ENCODE measurements at places on chromosomes 5 and 9.
A peak's percentile ranks its signal among the peaks of the same experiment; 100 is the strongest.

DNA sequence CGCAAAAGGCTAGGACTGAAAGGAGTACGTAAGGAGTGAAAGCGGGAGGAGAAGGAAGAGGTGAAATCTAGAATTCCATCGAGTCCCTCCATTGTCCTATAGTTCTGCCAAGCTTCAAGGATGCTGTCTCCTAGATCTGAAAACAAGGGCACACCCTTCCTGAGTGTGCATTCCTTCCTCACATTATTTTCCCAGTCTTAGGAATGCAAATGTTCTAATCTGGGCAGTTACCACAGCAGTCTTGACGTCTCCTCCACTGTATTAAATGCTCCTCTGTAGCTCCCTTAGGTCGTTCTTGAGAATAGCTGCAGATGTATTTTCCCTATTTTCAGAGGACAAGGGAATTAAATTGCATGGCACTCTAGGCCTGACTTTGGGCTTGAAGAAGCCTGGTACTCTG, 127.6 kb downstream of the SLIT3 start:
- DNase-seq: no peak

DNA sequence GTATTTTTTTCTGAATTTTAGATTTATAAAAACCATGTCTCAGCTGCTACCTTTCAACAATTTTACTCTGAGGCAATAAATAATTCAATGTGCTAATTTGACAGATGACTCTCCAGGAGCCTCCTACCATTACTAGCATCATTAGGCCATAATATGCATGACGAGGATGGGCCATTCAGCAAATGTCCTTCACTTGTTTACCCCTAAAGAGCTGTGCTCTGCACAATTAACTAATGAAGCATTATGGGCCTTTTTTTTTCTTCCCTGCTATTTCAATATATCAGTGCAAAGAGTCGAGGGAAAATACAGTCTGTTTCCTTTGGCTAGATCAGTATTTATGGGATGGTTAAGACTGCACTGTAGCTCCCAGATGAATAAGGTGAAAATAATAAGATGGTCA, 627.2 kb downstream of the ISL1 start:
- no peak for DNase-seq

DNA sequence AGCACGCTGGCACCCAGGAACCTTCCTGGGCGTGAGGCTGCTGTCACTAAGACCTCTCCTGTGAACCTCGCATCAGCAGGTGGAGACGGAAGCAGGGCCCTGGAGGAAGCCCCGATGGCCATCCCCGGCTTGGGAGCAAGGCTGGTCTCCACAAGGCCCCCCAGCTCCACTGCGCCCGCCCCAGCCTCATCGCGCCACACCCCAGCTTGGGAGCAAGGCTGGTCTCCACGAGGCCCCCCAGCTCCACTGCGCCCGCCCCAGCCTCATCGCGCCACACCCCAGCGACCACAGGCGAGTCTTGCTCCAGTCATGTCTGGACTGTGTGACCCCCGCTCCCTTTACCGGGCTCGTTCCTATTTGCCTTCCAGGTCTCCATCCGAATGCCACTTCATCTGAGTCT, 11.0 kb downstream of the QSOX2 start:
- DNase-seq: no peak

DNA sequence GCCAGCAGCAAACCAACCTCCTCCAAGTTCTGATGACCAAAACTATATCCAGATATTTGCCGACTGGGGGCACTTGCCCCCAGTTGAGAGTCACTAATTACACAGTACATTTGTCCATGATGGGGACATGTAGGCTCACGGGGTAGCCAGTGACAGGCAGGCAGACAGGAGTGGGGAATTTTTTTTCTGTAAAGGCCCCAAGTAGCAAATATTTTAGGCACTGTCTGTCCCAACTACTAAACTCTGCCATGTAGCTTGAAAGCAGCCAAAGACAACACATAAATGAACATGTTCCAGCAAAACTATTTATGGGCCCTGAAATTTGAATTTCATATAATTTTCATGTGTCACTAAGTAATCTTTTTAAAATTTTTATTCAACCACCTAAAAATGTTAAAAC, 80.7 kb downstream of the GRIA1 start:
- DNase-seq: no peak

- DNase-seq: no peak
Observed at GRCh38 chr5:124909734-124910133, 163.3 kb upstream of the ZNF608 start.

GRCh38 chr9:125343518-125344275, 82.1 kb downstream of the GAPVD1 start:
- no peak for DNase-seq

DNA sequence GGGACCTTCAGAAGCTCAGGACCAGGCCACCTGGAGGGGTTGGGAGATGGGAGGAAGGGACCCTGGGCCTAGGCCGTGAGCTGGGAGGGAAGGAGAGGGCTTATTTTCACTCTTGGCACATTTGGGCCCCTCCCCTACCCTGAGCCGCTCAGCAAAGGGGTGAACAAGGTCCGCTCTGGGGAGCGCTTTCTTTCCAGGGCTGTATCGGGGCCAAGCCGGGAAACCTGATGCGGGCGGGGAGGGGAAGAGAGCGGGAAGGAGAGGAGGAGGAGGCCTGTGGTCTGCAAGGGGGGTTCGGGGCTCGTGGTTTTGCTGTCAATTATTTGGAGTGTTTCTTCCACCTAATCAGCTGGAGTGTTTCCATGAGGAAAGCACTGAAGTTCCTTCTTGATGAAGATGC, 62.7 kb upstream of the RXRA start:
- no peak for DNase-seq

GRCh38 chr5:102856389-102856777, 101.3 kb downstream of the PAM start:
- DNase-seq: no peak

DNA sequence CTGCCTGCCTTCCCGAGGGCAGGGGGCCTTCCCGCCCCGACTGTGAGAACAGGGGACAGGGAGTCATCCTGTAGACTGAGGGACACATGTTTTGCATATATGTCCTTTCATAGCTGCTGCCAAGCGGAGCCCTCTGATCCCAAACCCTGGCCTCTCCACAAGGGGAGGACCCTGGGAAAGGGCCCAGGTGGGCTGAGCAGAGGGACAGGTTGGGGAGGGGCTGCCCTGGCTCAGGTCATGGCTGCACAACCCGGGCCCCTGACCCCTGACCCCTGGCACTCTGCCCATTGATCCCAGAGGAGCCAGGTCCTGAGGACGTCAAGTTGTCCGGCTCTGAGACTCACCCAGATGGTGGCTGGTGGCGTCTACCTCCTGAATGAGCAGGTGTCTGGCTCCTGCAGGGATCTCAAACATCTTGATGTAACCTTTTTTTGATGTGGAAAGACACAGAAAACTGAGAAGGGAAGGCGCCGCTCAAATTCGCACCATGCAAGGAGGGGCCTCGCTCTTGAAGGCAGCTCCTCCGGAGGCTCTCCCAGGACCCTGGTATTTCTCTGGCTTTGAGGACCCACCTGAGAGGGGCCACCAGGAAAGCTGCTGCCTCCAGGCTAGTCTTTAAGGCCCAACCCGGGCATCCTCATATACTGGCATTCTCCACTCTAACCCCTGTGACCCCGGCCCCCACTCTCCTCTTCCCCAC, 71.9 kb downstream of the ZNF354C start:
- no peak for DNase-seq

DNA sequence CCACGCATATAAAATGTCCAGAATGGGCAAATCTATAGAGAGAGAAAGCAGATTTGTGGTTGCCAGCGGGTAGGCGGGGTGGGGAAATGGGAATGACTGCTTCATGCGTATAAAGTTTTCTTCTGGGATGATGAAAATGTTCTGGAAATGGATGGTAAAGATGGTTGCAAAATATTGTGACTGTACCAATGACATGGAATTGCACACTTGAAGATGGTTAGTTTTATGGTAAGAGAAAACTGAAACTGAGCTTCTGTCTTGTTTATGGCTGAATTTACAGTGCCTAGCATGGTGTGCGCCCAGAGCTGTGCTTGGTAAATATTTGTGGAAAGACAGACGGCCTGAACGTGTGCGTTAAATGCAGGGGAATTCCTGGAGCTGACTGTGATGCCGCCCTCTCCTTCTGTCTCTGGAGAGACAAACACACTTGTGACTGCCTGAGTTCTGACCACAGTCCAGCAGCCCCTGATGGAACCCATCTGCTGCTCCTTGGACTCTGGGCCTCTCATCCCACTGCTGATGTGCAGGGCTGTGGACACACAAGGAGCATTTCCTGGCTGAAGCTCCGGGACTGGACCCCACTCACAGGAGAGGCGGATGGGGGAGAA, 8.6 kb upstream of the PTGES start:
- no peak for DNase-seq

DNA sequence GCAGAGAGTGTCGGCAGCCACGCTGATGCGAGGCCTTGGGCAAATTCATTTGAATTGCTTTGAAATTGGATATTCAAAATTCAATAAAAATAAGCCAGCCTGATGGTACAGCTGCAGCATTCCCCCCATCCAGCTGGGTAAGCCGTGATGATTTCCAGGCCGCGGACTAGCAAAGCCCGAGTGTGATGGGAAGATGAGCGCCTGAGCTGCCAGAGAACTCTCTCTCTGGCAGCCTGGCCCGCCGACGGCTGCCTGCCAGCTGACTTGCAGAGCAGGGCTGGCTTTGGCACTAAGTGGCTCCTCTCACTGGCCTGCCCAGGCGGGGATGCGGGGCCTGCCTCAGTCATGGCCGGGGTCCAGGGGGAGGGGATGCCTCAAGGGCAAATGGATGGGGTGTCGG, 268.3 kb upstream of the WWC1 start:
- no peak for DNase-seq

DNA sequence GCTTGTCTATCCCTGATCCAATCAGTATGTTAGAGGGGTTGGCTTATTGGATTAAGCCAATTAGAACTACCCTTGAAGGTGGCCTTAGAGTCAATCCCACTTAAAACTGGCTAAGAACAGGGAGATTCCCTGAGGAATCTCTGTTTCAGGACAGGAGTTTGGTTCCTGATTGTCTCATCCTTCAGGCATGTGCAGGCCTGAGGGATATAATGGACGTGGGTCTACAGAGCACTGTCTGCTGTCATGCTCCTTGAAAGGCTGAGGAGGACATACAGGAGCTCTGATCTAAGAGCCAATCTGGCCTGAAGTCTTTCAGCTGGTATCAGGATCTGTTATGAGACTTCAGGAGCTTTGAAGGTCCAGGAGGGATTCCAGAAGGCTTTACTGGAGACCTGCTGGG, 36.2 kb upstream of the PRXL2C start:
- DNase-seq: no peak

DNA sequence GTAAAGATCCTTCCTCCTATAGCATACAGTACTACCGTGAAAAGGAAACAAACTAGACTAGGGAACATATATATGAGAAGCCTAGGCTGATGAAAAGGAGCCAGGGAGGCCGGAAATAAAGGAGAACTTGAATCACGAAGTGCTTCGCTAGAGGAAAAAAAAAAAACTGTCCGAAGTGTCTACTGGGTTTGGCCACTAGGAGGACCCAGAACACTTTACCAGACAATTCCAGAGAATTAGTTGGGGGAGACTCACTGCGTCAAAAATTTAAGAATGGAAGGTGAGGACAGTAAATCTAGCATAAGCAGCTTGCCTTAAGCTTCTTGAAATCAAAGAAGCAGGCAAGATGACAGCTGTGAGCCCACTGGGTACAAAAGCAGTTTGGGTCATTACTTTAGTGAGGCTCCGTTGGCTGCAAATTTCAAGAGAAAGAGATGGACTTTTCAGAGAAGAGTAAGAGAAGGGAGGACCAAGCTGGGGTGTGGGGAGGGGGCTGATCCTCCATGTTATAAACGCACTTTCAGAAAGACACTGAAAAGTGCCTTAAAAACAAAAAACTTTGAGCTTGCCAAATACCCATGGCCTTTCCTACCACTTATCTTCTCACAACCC, 47.4 kb downstream of the P4HA2 start:
- no peak for DNase-seq

- DNase-seq: no peak
Observed at GRCh38 chr5:15009420-15009819, 137.8 kb upstream of the ANKH start.

DNA sequence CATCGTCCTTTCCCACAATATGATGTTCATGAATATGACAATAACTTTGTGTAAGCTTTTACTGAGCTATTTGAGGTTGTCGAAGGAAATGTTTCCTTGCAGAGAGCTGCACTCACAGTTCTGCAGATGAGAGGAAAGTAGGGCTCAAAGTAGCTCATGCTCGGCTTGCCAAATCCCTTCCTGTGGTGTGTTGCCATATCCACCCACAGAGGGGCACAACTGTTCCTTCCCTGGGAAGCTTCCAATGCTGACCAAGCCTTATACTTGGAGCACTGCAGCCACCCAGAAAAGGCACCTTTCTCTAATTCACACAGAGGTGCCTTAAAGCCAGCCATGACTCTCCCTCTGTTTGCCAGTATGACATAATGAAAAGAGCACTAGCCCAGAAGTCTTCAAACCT, 390.3 kb downstream of the CAAP1 start:
- no peak for DNase-seq

DNA sequence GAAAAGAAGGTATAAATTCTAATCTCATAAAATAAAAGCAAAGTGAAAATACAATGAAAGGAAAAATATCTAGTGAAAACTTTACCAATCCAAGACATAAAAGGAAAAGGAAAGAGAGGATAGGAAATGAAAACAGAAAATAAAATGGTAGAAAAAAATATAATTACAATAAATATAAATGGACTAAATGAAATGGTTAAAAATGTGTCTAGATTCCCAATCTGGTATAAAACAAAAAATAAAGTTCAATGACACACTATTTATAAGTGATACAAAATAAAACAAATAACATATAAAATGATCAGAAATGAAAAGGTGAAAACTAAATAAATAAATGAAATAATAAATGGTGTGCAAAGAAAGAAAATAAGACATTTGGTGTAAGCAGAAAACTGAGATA, 516.4 kb upstream of the RORB start:
- DNase-seq: no peak

- DNase-seq: no peak
Observed at GRCh38 chr5:76690704-76691466, 25.0 kb upstream of the F2R start.

DNA sequence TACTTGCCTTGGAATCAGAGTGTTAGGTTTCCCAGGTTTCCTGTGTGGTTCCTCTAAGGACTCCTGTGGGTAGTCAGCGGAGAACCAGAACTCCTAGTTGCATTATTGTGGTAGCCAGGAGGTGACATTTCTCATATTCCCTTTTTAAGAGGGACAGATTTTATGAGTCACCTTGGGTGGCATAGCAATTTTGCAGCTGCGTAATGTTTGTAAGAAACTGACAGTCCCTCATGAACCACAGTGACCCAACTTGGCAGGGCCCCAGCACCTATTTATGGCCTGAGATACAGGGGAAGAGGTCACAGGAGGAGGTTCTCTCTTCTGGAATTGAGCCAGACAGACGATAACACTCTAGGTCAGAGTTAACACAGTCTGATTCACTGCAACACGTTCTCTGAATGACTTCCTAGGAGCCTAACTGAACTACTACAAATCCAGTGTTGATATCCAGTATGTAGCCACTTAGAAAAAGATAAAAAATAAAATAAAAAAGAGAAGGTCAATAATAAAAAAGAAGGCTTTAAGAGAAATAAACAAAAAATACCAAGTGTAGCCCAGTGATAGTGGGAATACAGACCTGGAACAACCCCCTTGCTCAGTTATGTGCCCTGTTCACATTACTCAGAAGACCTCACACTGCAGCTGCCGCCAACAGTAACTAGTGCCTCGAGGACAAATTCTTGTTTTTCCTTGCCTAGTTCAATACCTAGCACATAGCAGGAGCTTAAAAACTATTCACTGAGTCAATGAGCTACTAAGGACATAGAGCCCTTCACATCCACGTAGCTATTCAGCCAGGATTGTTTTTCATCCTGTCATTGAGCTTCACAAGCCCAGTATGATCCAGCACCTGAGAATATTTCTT, 50.7 kb upstream of the VLDLR start:
- peak; percentile 4 for DNase-seq

Data from stimulated activated CD4-positive, alpha-beta T cell treated with anti-CD3 and anti-CD28 coated beads, Interleukin-4, amount 100 ng/mL, for 1 hour (primary cell).